ENCODE measurements at places on chromosomes 5 and 9.

GRCh38 chr5:16492398-16493140 lies 27.0 kb upstream of the ZNF622 start:
- DNase-seq = no peak

DNA sequence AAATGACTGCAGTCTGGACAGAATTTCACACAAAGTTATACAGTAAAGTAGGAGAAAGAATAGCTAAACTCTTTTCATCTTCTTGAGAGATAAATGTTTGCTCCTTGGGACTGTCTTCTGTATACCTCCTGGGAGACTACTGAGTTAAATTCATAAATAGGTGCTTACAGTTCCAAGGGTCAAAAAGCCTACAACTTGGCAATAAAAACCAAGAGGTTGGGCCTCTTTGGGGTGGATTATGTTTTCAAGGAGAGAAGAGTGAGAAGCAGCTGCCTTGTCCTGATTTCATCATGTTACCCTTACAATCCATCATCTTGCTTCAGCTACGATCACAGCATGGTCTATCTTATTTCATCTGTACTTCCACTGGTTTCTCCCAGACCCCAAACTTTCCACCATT lies 213.2 kb upstream of the RPS23 start:
- no peak for DNase-seq

- no peak for DNase-seq
Observed at GRCh38 chr5:1041225-1042143, 32.9 kb downstream of the NKD2 start.

DNA sequence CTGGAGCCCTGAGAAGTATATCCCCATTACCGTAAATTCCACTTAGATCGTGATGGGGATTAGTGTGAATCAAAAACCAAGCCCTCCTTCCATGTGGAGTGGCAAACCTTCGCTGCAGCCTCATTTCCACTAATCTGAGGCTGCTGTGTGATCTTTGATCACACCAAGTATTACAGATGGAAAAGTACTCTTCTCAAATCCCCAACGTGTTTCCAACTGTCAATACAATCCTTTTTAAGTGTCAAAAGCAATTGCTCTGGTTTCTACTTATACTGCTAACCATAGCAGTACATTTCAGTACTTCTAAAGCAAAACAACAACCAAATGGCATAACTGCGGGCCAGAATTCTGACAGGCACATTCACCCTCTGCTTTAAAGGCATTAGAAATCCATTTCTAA lies 307.7 kb upstream of the ADAMTS16 start:
- no peak for DNase-seq

DNA sequence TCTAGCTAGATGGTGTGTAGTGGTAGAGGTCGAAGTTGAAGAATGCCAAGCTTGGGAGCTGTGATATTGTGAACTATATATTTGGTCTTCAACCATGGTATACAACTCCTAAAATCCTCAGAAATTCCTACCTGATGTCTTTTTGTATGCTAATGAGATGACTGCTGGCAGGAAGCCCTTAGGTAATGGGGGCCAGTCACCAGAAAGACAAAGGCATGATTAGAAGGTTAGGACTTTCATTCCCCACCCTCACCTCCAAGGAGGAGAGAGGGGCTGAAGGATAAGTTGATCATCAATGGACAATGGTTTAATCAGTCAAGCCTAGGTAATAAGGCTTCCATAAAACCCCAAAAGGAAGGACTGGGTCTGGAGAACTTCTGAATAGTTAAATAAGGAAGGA lies 285.7 kb upstream of the POU5F2 start:
- DNase-seq = no peak

GRCh38 chr5:58759745-58760144 lies 176.9 kb downstream of the RAB3C start:
- no peak for DNase-seq

DNA sequence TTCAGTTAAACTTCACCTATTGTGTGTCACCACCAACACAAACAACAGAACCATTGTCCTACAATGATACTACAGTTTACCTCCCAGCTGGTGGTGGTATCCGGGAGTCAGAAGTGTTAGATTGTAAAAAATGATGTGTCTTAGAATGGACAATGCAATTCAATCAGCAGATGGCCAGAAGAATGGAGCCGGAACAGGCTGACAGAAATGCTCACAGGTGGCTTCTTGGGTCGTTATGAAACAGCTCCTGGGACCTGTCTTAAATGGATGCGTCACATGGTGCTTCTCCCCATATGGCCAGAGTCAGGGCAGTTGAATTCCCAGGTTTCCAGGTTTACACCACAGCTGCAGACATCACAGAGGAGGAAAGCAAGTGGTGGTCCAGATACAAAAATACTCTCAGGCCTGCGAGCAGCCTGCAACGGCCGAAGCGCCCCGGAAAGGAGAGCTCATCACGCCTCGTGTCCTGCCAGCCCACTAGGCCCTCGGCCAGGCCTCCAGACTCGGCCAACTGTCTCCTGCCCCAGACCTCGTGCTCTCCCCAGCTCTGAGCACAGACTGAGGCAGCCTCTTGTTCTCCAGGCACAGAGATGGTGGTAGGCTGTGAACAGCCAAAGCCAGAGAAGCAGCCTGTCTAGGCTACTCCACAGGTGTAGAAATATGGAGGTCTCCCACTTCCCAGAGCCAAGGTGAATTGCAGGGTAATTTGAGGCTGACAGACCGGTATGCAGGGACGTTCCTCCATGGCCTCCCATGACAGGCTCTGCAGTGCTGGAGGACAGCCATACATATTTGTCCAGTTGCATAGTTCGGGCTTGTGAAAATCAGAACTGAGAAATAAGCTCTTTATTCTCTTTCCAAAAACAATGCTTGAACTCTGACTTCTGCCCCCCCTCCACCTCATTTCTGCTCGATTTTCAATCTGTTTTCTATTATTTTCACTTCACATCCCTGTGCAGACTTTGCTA lies 98.5 kb upstream of the SPATA31C2 start:
- no peak for DNase-seq

- DNase-seq = no peak
Observed at GRCh38 chr5:84696651-84697050, 312.0 kb upstream of the EDIL3 start.

- no peak for DNase-seq
Observed at GRCh38 chr5:59559847-59560246, 333.7 kb downstream of the PDE4D start.

- DNase-seq = no peak
Observed at GRCh38 chr5:143588933-143589662, 185.6 kb upstream of the NR3C1 start.

DNA sequence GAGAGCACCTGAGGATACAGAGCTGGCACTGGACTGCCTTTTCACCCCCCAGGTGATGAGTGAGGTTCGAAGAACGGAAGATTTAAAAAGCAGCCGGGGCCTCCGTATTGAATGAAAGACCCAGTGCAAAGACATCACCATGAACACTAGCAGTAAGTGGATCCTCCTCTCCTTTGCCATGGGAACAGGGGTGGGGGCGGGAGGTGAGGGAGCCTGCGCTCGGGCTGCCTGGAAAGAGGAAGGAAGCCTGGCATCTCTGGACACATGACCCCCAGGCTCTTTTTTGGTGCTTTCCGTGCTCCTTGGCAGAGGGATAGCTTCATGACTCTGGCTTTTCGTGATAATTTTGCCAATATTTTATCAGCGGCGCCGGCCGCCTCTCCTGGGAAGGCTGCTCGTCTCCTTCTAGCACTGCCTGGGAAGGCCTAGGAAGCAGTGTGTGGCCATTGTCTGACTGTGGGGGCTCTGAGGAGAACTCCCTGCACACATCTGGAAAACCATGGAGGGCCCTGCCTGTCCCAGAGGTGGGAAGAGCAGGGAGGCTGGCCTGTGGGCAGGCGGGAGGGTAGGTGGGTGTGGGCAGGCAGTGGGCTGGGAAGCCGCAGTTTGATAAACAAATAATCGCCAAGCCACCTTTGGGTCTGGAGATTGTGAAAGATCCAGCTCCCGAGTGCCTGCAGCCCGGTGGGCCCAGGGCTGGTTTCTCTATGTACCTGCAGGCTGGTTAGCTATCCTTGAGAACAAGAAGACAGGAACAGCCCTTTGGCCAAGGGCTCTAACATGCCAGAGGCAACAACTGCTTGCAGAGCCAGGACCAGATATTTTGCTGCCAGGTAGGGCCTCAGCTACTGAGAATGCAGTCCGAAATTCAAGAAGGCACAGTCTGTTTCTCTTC lies 911 bp downstream of the ABLIM3 start:
- no peak for DNase-seq

DNA sequence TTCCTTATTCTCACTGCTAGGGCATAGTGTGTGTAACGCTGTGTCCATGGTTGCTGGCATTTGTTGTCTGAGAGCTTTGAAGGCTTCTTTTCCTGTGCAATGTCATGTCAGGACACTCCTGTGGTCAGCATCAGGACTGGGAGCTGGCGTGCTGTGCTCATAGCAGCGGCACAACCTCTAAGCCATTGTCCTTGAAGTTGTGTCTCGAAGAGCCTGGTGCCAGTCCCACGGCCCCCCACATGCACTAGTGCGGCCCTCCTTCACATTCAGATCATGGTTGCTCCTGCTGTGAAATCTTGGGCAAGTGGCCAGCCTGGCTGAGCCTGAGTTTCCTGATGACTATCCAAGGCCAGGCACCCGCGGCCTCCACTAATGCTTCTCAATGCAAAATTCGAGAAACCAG lies 32.4 kb downstream of the PDZD2 start:
- no peak for DNase-seq

DNA sequence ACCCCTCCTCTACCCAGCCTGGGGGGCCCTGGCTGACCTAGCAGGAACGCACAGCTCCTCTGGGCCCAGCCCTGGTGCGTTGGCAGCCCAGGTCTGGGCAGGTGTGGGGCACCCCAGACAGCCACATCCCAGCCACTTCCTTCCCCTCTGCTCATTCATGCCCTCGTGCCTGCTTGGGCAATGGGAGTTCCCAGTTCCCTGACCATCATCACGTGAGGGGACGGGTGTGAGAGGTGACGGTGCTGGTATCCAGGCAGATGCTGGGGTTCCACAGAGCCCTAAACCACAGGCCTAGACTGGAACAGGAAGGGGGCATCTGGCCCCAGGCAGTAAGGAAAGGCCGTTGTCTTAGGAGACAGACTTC lies 8.4 kb downstream of the RALGDS start:
- DNase-seq = peak; percentile 32

DNA sequence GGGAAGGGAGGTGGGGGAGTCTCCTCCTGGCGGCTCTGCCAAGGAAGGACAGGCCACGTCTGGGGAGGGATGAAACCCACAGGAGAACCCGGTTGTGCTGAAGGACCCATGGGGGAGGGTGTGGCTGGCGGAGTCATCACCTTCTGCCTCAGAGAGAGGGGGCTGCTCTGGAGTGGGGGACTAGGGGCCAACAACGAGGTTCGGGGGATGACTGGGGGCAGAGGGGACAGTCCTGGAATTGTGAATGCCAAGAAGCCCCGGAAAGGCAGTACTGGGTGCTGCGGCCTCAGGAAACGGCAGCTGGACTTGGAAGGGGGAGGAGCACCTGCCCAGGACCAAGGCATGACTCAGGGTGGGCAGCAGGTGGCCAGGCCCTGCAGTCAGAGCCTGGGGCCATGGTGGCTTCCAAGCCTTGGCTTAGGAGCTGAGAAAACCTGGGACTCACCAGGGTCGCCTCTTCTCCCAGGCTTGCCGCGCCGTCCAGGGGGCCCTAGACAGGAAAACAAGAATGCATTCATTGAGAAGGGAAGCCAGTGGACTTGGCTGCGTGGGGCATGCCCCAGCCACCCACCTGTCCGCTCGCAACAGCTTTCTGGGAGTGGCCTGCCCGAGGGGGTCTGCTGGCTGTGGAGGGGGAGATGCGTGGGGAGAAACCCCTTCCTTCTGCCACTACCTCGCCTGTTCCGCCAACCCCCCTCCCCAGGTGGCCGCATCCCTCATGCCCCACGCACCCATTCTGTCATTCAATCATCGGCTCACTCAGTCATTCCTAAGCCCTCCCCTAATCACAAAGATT lies 74.0 kb upstream of the PHYKPL start:
- no peak for DNase-seq

DNA sequence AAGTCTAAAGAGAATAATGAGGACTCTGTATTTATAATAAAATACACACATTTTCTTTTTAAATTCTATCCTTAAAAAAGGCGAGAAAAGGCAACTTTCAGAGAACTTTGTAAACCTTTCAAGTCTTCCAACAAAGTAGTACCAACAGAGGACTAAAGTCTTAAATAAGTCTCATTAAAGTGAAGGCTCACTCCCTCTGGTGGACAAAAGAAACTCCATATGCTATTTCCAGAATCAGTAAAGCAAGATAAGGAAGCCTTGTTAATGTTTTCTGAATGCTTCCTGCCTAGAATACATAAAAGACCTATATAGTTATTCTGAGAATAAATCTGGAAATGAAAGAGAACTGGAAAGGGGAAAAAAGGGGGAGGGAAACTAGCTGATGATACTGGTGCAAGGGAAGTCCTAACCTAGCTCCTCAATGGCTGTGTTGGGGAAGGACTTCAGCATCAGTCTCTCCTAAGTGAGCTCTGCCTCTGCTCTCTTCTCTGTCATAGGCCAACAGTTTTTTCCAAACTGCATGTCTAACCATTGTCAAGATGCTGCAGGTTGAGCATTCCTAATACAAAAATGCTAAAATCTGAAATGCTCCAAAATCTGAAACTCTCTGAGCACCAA lies 7.2 kb downstream of the HMGCS1 start:
- DNase-seq = no peak

GRCh38 chr5:35089334-35090314 lies 41.9 kb upstream of the AGXT2 start:
- peak; percentile 57 for DNase-seq

GRCh38 chr5:132841305-132841704 lies 10.9 kb upstream of the SHROOM1 start:
- DNase-seq = no peak
